CD4-positive, alpha-beta T cell treated with Interleukin-4 for 1 hour (primary cell): ENCODE measurements at places on chromosomes 12 and 14.

DNA sequence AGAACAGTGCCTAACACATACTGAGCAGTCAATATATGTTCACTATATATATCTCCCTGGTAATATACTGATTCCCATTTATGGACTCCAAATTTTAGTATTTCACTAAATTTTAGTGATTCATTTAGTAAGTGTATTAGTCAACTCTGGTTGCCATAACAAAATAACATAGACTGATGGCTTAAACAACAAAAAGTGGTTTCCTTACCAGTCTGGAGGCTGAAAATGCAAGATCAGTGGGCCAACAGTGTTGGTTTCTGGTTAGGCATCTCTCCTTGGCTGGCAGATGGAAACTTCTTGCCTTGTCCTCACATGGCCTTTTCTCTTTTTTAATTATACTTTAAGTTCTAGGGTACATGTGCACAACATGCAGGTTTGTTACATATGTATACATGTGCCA is 28.7 kb downstream of the SIX6 start:
- DNase-seq, result no peak

GRCh38 chr14:68950111-68950510 is 29.0 kb downstream of the ACTN1 start:
- peak; percentile 46 for DNase-seq

GRCh38 chr12:2462087-2462486 is 332.7 kb upstream of the FKBP4 start:
- DNase-seq, result no peak

GRCh38 chr12:14256555-14257169 is 108.8 kb upstream of the ATF7IP start:
- DNase-seq, result peak; percentile 87
